ENCODE measurements at places on chromosomes 7 and 10. TPM values are rescaled to one million over a fixed set of nuclear protein-coding genes. Genes with fewer than 3 reads are reported as not detected.

DNA sequence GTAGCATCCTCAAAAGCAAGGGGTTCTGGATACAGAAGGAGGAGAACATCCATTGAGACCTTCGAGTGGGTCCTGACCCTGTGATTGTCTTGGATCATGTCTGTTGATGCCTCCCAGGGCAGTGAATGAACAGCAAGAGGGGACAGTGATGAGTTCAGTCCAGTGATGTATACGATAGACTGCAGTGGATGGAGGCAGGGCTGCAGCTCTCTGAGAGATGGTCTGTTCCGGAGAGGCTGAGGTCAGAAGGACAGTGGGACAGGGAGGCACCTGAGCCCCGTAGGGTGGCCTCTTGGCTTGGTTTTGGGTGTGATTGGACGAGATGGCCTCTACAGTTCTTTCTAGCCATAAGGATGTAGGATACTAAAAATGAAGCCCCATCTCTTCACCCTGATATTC, 280.4 kb downstream of the CAMK1D start:
- no peak for DNase-seq

DNA sequence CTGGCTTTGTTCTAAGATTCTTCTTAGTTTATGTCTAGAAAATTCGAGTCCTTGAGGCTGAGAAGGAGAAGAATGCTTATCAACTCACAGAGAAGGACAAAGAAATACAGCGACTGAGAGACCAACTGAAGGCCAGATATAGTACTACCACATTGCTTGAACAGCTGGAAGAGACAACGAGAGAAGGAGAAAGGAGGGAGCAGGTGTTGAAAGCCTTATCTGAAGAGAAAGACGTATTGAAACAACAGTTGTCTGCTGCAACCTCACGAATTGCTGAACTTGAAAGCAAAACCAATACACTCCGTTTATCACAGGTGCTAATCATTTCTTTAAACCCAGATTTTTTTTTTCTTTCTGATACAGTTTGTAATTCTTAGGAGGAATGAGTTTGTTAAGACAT, 6.7 kb downstream of the CEP55 start:
- no peak for DNase-seq

DNA sequence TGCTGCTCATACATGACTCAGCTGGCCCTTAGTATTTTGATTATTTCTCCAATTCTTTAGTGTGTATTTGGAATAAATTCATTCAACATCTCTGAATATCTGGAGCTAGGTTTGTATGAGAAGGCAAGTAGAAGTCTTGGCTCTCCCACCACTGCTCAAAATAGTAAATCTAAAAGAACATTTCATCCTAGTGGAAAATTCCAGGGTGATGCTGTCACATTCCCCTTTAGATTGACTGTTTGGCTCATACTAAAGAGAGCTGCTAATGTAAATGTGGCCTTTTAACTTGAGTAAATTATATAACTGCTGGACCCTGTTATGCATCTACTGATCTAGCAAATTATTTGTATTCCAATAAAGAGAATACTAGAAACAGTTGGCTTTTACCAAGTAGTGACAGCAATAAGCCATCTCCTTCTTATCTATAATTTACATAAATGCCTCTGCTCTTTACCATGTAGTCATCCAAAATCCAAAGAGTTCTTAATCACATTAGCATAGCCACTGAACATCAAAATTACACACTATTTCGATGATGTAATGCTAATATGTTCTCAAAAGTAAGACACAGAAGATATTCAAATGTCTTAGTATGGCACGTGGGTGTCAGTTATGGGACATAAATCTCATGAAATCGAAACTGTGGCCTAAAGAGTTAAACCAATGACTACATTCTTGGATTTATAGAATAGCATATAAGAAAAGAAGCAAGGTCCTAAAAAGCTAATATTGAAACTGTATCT, 86.9 kb upstream of the KCND2 start:
- no peak for DNase-seq

- DNase-seq: no peak
These were observed 34.0 kb downstream of the INPP5F start for GRCh38 chr10:119759832-119760231.

DNA sequence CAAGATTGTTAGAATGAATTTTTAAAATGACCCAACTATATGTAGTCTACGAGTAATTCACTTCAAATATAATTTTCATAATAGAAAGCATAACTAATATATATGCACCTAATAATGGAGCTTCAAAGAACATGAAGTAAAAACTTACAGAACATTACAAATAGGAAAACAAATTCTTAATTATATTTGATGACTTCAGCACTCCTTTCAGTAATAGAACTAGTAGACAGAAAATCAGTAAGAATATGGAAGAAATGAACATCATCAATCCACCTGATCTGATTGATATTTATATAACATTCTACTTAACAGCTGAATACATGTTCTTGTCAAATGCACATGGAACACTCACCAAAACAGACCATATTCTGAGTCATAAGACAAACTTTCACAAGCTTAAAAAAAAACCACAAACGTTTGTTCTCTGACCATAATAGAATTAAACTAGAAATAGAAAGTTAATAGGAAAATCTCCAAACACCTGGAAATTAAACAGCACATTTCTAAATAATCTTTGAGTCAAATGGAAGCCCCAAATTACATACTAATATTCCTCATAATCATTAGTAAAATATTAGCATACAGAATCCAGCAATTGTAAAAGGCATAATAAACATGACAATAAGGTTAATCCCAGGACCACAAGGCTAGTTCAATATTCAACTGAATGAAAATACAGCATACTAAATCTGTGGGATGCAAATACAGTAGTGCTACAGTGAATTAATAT, 48.0 kb downstream of the BRAF start:
- DNase-seq: no peak

GRCh38 chr10:113292086-113292485, 260.8 kb upstream of the HABP2 start:
- DNase-seq: no peak

DNA sequence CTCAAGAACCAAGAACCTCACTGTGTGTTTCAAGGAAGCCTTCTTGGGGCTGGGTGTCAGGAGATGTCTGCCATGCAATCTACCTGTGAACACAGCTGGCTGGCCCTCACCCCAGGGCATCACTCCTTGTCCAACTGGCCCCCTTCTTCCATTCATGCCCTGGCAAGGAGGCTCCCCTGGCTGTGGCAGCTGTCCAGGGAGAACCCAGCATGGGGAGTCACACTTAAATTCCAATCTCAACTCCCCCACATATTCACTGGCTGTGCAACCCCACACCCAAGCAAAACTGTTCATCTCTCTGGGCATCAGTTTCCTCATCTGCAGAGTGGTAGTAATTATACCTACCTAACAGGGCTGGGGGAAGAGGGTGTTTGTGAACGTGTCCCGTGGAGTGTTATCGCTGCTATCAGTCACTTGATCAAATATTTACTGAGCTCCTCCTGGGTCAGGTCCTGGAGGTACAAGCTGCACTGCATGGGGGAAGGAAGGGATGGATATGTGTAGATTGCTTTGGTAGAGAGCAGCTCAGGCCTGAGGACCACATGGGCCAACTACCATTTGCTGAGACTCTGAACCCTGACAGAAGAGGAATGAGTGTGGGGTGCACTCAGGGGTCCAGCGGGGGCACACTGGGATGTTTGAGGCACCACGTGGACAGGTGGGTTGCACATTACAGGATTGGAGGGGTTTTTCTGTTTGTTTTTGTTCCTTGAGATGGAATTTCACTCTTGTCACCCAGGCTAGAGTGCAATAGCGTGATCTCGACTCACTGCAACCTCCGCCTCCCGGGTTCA, 2.1 kb upstream of the GPRIN2 start:
- DNase-seq: peak; percentile 42

DNA sequence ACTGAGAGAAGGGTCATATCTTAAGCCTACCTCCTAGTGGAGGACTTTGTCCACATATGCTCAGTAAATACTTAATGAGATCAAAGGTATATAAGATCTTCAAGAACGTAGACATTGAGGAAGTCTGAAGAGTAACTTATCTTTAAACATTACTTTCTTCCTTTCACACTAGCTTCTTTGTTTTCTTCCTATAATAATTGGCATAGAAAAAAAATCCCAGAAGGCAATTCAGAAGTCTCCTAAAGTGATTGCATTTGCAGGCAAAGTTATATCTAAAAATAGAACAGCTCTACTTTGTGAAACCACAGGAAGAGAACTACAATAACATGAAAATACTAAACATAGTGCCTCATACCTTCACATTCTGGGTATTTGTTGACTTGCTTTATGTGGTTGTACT, 150.4 kb downstream of the PPP1R3A start:
- no peak for DNase-seq

GRCh38 chr10:14185316-14186045, 145.2 kb downstream of the FRMD4A start:
- no peak for DNase-seq

- no peak for DNase-seq
These were observed 1.1 kb upstream of the ACTR3C start for GRCh38 chr7:150324373-150324961.

The RTKN2 gene
- 0.78 TPM for total RNA-seq

- no peak for DNase-seq
These were observed 54.4 kb downstream of the GPR26 start for GRCh38 chr10:123720536-123720935.

The PLXNA4 gene
- 7.6 TPM for total RNA-seq

The UBE3C gene
- total RNA-seq: 81.7 TPM

- DNase-seq: no peak
These were observed 81.8 kb upstream of the CREB5 start for GRCh38 chr7:28330384-28331070.

DNA sequence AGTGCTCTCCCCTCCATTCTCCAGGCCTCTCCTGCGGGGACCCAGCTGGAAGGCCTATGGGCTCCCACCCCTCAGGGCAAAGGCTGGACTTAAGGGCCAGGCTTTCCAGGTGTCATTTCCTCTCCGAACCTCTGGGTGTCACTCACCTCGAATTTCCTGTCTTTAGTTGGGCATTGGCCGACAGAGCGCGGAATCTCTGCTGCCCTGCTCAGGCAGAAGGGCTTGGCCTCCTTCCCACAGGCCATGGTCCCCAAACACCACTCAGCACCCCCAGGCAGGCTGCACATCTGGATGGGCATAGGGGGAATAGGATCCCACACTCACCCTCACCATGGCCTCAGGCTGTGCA, 212.9 kb downstream of the CCSER2 start:
- no peak for DNase-seq

DNA sequence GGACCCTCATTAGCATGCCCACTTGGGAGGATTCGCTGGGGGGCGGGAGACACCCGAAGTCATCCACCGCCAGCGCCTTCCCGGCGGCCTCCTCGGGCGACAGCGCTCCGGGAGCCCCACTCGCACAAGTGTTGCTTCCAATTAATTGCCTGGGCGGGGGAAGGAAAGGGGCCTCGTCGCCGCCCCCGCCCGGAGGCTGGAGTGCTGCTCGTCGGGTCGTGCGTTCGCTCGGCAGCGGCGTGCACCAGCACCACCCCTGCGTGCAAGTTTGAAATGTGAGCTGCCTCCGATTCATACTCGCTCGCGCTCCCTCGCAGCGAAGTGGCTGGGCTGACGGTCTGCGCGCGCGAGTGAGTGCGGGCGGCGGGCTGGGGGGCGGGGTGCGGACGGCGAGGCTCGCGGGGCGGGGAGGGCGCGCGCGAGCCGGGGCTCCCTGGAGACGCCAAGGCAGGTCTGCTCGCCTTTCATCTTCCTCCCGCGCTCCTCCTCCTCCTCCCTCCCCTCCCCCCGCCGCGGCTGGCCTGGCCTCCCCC, 104.6 kb upstream of the PPIF start:
- no peak for DNase-seq

DNA sequence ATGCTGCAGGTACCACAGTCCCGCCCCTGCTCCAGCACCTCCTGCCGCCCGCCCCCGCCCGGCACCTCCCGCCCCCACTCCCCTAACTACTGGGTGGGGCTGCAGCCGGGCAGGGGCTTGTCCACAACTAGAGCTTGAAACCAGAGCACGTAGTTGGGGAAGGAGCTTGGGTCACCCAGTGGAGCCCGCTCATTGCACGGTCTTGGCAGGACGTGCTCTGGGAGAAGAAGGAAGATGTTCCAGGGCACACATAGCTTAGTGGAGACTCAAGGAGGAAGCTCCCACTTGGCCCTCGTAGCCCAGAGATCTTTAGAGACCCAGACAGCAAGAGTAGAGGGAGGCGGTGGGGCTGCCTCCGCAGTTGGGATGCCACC, 692 bp downstream of the IGFBP1 start:
- DNase-seq: no peak

DNA sequence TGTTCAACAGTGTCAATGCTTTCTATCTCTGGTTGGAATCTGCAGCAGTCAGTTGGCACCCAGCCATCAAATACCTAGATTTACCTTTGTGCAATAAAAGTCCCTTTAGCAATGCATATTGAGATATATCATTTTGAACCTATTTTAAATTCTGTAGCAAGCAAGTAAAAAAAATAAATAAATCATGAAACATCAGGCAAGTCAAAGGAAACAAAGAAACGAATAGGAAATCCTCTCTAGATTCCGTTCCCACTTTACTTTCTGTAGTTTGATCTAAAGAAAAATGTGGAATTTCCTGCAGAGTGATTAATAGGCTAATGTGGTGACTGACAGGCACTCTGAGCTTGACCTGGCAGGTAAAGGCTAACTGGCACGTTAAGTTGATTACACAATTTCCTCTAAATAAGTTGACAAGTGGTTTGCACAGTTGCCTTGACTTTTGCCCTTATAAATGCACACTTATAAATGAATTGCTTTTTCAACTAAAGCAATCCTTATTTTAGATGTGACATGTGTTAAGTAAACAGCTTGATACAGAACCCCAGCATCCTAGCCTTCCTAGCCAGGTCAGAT, 208.1 kb upstream of the TCF7L2 start:
- no peak for DNase-seq

The COMTD1 gene
- 34.6 TPM for total RNA-seq

The CPA5 gene
- 0.57 TPM for total RNA-seq

GRCh38 chr10:122264931-122265330, 6.2 kb upstream of the BTBD16 start:
- DNase-seq: no peak

DNA sequence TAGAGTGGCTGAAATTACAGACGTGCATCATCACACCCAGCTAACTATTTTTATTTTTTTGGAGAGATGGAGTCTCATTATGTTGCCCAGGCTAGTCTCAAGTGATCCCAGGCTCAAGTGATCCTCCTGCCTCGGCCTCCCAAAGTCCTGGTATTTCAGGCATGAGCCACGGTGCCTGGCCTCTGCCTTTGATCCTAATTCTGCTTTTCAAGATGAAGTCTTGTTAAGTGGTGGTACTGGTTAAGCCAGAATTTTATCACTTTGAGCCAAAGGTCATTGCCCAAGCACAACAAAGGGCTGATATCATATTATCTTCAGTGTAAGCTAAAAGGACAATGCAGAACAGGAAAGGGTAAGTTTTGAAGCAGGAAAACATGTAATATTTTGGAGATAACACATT, 64.2 kb downstream of the MYOF start:
- DNase-seq: no peak

The GSTK1 gene
- 200 TPM for total RNA-seq

DNA sequence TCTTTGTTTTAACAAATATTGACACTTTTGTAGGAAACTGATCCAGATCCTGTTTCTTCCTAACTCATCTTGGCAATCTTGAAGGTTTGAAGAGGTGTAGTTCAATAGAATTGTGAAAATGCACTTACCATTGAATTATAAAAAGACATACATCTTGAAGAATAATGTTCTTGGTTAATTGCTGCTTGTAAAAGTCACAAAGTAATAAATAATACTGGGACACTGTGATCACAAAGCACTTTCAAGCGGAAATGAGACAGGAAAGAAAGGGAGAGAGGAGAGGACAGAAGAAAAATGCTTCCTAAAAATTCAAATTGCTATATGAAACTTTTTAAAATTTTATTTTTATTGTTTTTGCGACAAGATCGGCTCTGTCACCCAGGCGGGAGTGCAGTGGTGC, 15.2 kb upstream of the NFE2L3 start:
- no peak for DNase-seq
